ENCODE measurements at places on chromosomes 13 and 19.
A peak's percentile ranks its signal among the peaks of the same experiment; 100 is the strongest.

DNA sequence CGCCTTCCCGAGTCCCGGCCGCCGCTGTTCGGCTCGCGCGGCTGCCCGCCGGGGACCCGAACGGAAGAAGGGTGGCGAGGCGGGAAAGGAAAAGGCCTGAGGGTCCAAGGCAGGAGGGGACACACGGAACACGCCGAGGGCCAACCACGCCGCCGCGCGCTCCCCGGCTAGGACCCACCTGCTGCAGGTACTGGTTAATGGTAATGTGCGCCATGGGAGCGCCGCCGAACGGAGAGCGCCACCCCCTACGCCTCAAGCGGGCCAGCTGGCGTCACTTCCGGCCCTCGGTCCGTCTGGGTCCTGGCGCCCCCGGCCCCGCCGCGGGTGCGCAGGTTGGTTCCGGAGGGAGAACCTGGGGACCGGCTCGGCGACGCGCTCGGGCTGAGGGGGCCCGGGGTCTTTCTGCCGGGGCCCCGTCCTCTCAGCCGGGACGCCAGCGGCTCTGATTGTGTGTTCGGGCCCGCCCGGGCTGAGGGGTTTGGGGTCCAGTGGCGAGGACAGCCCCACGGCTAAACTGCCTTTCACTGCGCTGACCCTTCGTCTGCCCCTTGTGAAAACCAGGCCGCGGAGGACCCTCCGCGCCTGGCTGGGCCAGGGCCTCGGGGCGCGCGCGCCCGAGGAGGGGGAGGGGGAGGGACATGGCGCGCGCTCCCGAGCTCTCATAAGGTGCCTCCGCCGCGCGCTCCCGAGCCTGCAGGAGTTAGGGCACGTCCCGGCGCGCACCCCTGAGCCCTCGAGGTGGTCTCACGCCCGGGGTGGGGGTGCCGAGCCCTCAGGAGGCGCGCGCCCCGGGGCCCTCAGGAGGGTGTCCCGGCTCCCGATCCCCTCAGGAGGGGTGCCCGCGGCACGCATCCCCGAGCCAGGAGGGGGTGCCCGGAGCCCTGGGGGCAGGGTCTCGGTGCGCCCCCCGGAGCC is at the start of gene PCID2:
PCID2 (minus strand) TSS at position 249 of the 915 bp plus-strand sequence; CDS start at position 214, 35 bp downstream.
- peak; percentile 82 for DNase-seq

GRCh38 chr13:46270416-46270815 is 58.7 kb downstream of the LRRC63 start:
- no peak for DNase-seq

DNA sequence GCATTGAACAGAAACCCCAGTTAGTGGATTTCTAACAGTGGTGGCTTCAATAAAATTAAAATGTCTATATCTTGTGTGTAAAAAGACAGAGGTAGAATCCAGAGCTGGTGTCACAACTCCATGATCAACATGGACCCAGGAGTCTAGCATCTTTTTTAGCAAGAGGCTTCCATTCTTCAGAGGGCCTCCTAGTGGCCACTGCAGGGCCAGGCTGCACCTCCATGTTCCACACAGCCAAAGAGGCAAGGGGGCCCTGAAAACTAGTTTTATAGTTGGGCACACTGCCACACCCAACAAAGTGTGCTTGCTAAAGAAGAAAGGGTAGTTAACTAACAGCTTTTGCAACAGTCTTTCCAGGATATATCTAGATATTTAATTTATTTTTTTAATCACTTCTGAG is 12.9 kb downstream of the N4BP2L1 start:
- DNase-seq: no peak

DNA sequence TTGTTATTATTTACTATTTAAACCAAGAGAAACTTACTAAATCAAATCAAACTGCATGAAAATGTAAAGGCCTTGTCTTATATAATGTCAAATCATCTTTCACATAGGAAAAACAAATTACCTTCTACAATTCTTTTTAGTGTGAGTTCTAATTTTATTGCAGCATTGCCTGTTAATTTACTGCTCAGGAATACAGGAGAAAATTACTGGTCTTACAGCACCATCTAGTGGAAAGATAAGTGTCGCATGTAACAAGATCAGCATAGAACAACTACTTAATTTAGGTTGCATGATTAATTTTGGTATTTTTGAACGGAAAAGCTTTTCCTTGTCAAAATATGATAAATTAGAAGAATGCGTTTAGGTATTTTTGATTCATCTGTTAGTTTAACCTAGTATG is 502.7 kb downstream of the UQCRFS1 start:
- DNase-seq: no peak

GRCh38 chr19:53772943-53773342 is 51.2 kb downstream of the NLRP12 start:
- DNase-seq: peak; percentile 28

DNA sequence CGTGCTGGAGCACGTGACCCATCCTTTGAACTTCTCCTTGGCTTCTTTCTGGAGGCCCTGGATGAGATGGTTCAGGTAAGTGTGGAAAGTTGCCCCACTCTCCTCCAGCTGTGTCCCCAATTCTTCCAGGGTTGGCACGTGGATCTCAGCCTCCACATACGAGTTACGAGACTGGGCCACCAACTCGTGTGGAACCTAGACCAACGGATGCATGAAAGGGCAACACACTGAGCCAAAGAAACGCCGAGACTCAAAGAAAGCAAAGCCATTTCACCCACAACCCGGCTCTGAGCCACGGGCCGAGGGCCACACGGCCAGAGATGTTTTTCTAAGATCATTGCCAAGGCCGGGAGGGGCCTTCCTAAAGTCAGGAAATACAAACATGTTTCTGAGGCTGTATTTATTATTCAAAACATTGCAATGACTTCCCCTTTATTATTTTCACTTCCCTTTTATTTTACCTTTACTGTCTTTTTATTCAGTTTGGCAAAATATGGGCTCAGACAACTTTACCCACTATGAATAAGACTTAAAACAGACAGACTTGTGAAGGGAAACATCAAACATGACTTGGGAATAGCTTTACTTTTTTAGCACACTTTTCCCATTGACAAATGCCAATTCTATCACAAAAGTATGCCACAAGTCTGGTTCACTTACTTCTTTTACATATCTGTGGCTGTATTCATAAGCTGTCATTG is 94.6 kb downstream of the KL start:
- no peak for DNase-seq

DNA sequence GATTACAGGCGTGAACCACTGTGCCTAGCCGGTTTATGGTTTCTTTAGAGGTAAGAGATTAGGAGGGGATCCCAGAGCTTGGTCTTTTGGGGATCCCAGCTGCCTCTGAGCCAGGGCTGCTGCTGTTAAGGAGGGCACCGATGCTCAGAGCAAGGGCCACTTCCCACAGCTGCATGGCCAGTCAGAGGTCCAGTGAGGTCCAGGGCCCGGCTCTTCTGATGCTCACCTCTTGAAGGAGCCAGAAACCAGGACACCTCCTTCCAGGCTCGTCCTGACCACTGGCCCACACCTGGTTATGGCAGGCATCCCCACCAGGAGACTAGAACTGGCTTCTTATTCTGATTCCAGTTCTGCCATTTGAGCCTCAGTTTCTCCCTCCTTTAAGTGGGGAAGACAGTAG is 149.0 kb downstream of the TEX29 start:
- DNase-seq: no peak

DNA sequence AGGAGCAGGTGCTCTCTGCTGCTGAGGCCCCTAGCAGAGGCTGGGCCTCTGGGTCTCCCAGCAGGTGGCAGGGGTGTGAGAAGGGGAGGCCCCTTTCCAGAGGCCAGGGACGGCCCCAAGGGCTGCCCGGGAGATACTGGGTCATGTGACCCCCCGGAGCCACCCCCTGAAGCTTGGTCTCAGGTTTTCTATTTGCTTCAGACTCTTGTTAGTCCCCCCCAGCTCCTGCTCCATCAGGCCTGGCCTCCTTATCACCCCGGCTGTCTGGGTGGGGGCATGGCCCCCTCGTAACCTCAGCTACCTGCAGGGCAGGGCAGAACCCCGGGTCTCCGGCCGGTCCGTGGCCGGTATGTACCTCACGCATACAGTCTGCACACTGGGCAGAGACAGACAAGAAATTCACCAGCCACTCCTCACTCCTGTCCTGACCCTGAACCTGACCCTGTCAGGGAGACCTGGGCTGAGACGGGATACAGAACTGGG is 13.2 kb upstream of the TCF3 start:
- DNase-seq: no peak

DNA sequence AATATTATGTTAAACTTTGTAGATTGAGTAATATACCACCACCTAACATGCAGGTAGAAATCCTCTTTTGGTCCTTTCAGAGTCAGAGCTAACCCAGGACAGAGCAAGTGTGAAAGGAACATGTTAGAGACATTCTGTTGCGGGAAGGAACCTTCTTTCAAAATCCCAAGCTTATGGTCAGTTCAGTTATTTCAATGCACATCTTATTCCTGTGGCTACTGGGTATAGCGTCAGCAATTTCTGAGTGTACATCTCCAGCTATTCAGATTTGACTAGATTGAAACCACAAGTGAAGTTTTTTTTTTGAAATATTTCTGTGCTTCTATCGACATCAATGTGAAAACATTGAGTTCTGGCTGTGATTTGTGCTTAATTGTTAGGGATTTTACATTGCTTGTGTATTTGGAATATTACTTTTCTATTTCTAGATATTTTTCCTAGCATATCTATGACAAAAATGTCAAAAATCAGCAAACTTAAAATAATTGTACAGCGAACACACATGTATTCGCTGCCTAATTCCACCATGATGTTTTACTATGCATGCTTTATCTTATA is 165.3 kb downstream of the LMO7 start:
- no peak for DNase-seq

DNA sequence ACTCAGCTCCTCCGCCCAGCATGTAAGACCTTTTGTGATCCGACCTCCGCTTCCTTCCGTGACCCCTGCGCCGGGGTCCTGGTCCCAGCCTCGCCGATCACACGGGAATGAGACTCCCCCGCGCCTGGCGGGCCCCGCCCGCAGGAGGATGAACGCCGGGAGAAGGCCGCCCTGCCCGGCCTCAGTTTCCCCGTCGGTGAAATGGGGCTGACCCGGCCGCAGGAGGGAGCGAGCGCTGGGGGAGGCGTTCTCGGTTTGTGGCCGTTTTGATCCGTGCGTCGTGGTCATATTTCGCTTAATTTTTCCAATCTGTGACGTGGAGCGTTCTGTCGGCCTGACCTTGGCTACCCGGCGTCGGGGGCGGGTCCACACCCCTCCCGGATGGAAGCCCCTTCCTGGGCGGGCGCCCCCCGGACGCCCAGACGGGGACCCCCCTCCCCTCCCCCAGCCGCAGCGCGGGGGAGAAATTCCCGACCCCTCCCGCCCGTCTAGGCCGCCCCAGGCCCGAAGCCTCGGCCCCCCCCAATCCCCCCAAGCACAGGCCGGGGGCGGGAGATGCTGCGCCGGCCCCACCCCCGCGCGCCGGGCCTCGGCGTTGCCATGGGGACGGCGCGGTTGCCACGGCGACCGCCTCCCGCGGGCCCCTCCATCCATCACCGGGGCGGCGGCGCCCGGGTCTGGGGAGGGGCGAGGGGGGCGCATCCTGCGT is 11.1 kb downstream of the PALM start:
- no peak for DNase-seq

DNA sequence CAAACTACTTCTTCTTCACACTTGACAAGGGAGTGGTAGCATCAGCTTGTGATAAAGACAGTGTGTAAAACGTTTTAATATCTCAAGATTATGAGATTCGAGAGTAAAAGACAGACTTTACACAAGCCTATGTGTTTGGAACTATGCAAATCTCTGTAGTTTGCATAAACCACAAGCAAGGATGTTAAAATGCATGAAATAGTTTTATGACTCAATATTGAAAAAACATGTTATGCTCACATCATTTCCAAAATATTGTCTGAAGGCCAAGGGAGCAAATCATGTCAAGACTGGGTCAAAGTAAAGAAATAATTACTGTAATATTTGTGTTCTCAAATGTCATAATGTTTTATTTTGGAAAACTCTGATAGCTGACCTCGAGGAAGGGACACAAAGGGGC is 316.8 kb upstream of the KLF12 start:
- no peak for DNase-seq

- DNase-seq: no peak
These were observed 148.4 kb upstream of the TMTC4 start for GRCh38 chr13:100822871-100823443.

DNA sequence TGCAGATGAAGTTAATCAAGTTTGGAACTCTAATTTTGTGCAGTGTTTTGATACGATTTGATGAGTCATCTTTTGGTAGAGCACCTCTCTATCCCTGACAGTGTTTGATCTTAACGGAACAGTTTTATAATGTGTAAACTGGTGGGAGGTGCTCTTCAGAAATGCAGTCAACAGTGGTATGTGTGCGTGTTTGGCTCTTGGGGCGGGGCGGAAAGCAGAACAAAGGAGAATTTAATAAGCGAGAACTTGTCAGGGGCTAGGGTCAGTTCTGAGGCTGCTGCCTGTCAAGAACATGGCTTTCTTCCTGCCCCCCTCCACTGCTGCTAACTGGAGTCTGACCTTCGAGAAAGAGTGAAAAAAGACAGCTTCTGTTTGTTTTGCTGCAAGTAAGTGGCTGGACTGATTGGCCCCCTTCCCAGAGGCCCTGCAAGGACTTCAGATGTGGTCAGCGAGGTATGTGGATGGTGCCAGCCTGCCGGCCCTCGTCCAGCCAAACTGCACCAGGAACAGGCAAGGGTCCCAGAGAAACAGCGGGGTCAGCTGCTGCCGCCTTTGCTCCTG is 40.8 kb downstream of the BBC3 start:
- no peak for DNase-seq

- DNase-seq: no peak
These were observed 1.7 kb upstream of the CADM4 start for GRCh38 chr19:43641333-43641732.

DNA sequence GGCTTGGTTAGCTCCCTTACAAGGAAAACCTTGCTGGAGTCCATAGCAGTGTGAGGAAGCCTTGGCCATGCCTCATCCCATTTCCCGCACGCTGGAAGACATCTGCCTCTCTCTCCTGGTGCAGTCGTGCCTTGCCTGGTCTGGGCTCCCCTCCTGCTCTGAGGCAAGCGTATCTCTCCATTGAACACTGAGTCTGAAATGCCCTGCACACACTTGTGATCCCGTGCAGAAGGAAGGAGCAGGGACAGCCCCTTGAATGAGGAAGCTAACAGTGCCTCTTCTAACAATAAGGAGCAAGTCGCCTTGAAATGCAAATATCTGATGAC is 407 bp upstream of the ZNF440 start:
- no peak for DNase-seq

- DNase-seq: no peak
These were observed 5.7 kb downstream of the ING1 start for GRCh38 chr13:110719036-110719710.

DNA sequence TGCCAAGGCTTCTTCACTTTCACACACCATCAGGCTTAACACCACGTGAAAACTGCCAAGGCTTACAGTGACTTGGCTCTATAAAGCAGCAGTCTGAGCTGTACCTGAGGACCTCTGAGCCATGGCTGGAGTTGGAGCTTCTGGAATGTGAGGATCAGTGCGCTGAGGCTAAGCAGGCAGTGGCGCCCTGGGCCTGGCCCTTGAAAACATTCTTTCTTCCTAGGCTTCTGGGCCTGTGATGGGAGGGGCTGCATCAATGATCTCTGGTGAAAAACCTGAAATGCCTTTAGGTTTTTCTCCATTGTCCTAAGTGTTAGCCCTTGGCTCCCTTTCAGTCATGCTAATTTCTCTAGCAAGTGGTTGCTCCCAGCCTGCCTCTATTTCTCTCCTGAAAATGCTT is 192.5 kb upstream of the PCDH20 start:
- DNase-seq: no peak

Measured in stimulated activated CD4-positive, alpha-beta T cell treated with anti-CD3 and anti-CD28 coated beads, Interleukin-1b, Interleukin-23, amount 100 ng/mL, for 24 hours (primary cell).